ENCODE measurements at places on chromosomes 2 and 18.

DNA sequence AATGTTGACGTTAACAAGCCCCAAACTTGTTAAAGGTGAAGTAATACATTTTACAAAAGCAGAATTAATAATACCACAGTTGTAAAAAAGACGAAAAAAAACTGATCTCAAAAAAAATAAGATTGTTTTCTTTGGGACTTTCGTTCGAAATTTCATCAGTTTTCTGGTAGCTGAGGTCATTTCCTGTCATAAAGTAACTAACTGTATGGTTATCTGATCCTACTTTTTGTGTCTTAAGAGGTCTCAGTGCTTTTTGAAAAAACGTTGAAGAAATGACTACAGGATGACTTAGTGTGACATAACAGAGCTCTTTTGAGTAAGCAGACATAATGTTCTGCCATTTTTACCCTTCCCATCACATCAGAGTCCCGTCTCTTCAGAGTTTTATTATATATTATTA lies 79.3 kb downstream of the BIRC6 start:
- DNase-seq, result no peak

DNA sequence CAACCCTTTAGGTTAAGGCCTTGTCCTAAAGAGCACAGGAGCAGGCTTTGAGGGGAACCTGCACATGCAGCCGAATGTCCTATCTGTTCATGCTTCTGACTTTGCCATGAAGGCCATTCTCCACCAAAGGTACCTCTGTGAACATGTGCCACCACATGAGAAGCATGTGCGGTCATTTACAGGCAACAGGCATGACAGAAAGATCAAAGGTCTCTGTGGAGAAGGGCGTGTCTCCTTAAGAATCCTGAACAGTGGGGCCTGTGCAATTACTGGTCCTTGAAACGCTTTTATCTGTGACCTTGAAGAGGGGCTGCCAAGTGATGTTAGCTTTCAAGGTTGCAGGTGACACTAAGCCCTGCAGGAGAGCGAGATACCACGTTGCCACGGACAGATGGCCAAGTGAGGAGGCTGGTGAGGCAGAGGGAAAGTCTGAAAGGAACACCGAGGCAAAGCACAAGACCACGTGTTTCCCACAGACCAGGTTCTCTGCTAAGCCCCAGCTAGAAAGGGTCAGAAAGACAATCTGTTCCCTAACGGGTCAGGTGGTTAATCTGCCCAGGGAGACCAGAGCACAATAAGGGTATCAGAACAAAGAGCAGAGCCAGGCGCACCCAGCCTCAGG lies 19.5 kb upstream of the POMC start:
- DNase-seq, result no peak

- DNase-seq, result no peak
Measured at GRCh38 chr18:35042389-35043071, 1.3 kb downstream of the MAPRE2 start.

DNA sequence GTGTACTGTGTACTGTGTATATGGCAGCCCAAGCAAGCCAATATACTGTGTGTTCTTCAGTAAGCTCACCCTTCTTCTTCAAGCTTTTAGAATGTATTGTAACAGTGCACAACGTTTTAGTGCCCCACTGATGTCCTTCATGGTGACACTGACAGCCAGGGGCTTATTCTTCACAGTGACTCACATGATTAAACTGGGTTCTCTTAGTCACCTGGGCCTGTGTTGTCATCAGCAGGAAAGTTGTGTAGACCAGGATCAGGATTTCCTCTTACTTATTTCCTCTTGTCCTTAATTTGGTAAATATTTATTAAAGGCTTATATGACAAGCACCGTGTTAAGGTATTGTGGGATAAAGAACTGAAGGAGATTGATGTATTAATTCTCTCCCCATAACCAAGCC lies 67.9 kb upstream of the THOC1 start:
- no peak for DNase-seq

DNA sequence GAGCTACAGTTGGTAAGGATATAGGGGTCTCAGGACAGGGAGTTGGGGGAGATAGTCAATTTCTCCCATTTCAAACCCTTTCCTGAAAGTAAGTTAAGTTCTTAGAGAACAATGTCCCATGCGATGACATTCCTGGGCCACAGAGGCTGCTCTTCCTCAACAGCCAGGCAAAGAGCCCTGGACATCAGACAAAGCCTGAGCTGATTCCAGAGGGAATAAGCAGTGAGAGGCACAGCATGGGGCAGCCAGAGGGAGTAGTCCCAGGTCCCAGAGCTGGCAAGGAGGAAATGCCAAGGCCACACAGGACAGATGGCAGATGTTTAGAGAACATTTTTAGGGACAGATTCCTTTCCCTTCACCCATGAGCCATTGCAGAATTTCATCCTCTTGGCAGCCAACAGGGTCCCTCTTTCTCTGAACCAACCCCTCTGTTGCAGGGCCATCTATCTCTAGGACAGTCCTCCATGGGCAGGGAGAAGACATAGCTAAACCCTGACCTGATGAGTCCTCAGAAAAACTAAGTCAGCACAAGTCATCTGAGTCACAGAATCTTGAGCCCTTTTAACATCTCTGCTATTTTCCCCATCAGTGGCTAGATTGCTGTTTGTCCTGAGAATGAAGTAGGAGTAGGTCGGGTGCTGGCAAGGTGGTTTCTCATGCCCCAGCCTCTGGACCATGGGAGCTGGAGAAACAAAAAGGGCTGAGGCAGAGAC lies 81.6 kb upstream of the STPG4 start:
- no peak for DNase-seq

- no peak for DNase-seq
Measured at GRCh38 chr2:16204251-16204650, 263.9 kb downstream of the MYCN start.

- DNase-seq, result no peak
Measured at GRCh38 chr2:181421464-181421863, 35.7 kb upstream of the ITGA4 start.

DNA sequence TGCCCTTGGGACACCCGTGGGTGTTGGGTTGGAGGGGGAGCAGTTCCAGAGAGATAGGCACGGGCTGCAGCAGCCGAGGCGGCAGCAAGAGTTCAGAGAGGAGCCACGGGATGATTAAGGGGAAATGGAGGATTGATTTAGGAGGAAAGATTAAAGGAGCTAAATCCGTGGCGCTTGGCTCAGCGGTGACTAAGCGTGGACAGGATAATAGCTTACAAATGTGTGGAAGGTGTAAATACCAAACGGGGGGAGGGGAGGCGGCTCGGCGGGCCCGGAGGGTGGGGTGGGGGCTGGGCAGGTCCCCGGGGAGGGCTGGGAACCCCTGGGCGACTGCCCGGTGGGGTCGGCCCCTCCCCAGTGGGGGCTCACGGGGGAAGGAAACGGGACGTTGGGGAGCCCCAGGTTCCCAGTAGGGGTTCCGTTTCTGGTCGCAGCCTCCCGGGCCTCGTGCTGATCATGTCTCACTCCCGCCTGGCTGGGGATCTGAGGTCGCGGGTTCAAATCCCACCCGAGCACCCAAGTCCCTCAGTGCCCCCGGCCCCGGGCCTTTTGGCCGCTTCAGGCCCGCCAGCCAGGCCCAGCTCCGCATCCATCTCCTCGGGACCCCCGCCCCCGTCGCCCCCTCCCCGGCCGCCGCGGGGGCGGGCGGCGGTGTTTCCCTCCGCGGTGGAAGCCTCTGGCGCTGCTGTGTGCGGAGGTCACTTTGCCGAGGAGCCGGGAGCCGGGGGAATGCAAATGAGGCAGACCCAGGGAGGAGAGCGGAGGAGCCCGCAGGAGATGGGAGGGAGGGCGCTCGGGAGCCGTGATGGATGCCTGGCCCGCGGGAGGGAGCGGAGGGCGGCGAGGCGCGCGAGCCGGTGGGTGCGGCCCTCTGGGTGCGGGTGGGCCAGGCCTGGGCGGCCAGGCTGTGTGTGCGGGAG lies 8.1 kb downstream of the ASIC4 start:
- DNase-seq, result peak; percentile 60

GRCh38 chr2:99032786-99033185 lies 96.8 kb upstream of the CRACDL start:
- no peak for DNase-seq

DNA sequence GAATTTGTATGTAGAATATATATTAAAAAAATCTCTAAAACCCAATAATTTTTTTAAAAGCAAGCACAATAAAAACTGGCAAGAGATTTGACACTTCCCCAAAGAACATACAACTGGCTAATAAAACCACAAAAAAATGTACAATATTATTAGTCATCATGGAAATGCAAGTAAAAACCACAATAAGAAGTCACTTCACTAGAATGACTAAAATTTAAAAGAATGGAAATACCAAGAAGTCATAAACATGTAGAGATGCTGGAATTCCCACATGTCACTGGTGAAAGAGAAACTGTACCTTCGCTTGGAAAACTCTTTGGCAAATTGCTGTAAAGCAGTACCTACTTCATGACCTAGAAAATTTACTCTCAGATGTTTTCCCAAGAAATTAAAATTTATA lies 43.4 kb upstream of the KYNU start:
- DNase-seq, result no peak

DNA sequence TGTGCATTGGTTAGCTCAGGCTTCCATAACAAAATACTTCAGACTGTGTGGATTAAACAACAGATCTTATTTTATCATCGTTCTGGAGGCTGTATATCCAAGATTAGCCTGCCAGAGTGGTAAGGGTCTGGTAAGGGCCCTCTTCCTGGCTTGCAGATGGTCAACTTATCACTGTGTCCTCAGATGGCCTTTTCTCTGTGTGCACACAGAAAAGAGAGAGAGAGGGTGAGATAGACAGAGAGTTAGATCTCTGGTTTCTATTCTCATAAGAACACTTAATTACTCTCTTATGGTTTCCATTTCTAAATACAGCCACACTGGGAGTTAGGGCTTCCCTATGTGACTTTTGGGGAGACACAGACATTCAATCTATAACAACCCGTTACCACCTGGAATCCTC lies 1003.5 kb downstream of the TSN start:
- no peak for DNase-seq

GRCh38 chr2:224369028-224369632 lies 32.8 kb downstream of the FAM124B start:
- DNase-seq, result no peak

GRCh38 chr2:9178904-9179571 lies 27.6 kb upstream of the ASAP2 start:
- DNase-seq, result peak; percentile 49

DNA sequence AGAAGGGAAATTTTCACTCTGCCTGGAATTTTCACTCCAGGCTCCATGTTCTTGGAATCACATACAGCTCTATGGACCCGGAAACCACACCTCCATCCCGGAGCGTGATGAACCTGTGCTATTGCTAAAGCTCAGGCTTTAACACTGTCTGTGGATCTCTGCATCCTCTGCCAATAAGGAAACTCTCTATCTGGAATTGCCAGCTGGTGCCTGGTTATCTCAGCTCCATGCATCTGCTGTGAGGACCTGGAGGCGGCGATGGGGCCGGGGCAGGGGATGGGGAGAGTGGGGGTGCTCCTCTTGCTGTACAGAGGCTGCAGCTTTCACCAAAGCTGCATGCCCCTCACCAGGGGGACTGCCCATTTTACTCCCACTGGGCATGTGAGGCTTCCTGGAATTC lies 754.0 kb upstream of the SOX11 start:
- no peak for DNase-seq
